ENCODE measurements at places on chromosomes 3 and 15. TPM values are rescaled to one million over a fixed set of nuclear protein-coding genes. Genes with fewer than 3 reads are reported as not detected.

GRCh38 chr15:41783296-41783695 lies 9.0 kb downstream of the MAPKBP1 start:
- no peak for DNase-seq

DNA sequence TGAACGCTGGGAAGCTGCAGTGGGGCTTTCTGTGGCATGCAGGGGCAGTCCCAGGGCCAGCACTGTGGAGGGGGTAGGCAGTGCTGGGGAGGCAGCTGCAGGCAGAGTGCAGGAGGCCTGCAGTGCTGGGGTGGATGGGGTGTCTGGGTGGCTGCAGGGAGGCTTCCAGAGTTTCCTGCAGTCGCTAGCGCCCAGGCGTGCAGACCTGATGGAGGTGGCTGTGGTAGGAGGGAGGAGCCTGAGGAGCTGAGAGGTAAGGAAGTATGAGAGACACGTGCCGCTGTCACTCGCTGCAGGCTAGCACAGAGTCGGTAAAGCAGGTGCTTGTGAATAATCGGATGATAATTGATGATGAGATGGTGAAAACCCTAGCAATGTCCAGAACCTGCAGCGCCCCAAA lies 16.3 kb downstream of the SYNM start:
- no peak for DNase-seq

- DNase-seq = no peak
Measured at GRCh38 chr3:164658125-164658524, 420.2 kb downstream of the SI start.

- peak; percentile 90 for DNase-seq
Measured at GRCh38 chr3:159191447-159191846, 389.6 kb downstream of the MFSD1 start.

DNA sequence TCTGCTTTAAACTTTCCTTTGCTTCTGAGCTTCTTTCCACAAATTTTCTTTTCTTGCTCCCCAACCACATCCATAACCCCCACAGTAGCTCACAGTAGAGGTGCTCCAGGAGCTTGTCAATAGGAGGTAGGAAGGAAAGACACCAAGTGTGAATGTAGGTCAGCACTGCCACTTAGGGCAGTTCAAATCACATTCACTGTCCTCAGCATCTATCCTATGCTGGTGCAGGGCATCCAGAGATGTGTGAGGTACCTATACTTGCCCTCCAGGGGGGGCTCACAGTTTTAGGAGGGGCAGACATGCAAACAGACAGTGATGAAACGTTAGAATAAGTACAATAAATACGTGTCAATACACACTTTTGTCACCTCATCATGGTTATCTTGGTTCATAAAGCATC lies 1.5 kb upstream of the SPSB4 start:
- no peak for DNase-seq

GRCh38 chr3:25751048-25751447 lies 32.2 kb downstream of the NGLY1 start:
- DNase-seq = no peak

DNA sequence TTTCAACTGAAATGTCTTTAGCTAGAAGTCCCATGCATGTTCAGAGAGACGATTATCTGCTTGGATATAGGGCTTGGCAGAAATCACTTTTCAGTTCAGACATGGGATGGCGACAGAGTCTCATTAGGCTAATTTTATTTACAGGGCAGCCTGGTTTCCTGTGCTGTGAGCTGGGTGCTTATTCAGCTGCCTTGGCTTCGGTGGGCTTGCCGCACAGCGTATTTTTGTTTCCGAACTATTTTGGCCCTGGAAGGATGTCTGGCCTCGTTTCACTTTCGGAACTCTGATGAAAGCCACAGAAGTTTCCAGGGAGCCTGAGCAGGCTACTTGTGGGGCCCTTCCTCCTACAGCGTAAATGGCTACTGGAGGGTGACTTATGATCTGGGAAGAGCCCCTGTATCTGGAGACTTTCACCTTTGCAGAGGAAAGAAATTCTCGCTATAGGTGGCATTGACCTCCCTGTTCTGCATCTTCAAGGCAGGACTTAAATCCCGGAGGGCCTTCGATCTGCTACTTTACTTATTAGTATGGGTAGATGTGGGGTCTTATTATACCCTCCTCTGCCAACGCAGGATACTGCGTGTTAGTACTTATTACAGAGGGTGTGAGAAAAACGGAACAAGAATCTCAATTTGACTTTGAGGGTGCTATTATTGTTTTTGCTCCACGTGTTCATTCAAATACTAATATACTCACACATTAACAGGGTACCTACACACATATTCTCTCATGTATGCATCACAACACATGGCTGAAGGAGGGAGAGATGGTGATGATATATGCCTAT lies 364.0 kb upstream of the RBMS3 start:
- peak; percentile 52 for DNase-seq

- DNase-seq = no peak
Measured at GRCh38 chr15:73600413-73601335, 32.5 kb downstream of the NPTN start.

DNA sequence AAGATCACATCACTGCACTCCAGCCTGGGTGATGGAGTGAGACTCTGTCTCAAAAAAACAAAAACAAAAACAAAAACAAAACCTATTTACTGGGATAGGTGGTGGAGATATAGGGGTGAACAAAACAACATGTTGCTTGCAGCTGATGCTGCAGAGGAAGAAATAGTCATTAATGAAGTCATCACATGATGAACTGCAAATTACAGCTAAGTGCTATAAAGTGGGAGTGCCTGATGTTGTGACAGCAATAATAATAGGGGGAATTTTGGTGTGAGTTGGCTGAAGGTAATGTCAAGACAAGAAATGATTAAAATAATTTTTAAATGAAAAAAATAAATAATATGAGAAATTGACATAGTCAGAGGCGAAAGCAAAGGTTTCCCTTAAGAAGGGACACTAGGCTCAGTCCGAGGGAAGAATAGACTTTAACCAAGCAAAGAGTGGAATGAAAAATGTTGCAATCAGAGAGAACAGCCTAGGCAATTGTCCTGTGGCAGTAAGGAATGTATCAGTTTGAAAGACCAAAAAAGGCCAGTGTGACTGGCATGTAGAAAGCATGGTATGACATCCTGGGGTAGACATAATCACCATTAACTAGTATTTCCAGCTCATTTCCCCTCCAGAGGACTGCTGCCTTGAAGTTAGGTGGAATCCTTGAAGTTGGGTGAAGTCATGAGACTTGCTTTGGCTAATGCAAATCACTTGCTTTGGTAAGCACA lies 14.7 kb upstream of the PIK3CB start:
- no peak for DNase-seq

DNA sequence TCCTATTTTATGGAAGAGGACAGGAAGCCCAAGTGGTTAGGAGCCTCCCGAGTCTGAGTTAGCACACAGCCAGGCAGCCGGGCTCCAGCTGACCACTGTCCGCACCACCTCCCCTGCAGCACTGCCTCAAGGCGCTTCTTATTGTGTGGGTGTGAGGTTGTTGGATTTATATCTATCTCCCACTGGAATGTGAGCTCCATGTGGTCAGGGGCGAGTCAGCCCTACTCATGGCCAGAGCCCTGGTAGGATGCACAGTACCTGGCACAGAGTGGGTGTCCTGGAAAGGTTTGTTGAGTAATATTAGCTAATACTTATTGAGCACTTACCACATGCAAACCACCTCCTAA lies 9.7 kb upstream of the FBLN2 start:
- DNase-seq = peak; percentile 61

GRCh38 chr3:31235062-31235700 lies 297.5 kb upstream of the STT3B start:
- no peak for DNase-seq

DNA sequence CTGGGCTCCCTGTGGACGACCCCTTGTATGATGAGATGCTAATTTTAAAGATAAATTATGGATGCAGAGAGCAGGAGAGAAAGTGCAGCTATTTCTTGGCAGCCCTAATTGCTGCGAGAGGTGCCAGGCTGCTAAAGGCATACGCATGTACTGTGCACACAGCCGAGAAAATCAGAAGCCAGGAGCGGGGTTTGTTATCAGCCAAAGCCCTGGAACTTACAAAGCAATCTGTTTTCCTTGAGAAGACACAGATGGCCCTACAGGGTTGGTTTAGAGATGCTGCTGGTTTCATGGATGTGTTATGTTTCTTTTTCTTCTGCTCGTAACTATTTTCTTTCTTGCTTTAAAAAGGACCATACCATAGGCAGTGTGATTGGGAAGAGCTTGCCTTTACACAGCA lies 11.7 kb upstream of the CCK start:
- no peak for DNase-seq

GRCh38 chr3:174408310-174408709 lies 450.8 kb upstream of the NAALADL2 start:
- peak; percentile 46 for DNase-seq

UBE3A gene
- total RNA-seq = 64.7 TPM

C3orf49 gene
- total RNA-seq = not detected

PLA1A gene
- total RNA-seq = not detected

INAFM2 gene
- 23.9 TPM for total RNA-seq

SNX4 gene
- total RNA-seq = 22.3 TPM

CLRN1 gene
- not detected for total RNA-seq
